ENCODE measurements at places on chromosomes 6 and 20. TPM values are rescaled to one million over a fixed set of nuclear protein-coding genes. Genes with fewer than 3 reads are reported as not detected.

Gene OPRM1
- not detected for total RNA-seq

Gene TOMM34
- 33.3 TPM for total RNA-seq

Gene PGC
- not detected for total RNA-seq

Gene COX4I2
- total RNA-seq: not detected

Gene HSPA1A
- total RNA-seq: 53.9 TPM

Gene ATP6V1G2
- 0.33 TPM for total RNA-seq

Measured in vein endothelial cell (primary cell).